ENCODE measurements at places on chromosomes 12 and 14.

GRCh38 chr12:52818388-52818787, 4.5 kb upstream of the KRT4 start:
- DNase-seq = no peak

DNA sequence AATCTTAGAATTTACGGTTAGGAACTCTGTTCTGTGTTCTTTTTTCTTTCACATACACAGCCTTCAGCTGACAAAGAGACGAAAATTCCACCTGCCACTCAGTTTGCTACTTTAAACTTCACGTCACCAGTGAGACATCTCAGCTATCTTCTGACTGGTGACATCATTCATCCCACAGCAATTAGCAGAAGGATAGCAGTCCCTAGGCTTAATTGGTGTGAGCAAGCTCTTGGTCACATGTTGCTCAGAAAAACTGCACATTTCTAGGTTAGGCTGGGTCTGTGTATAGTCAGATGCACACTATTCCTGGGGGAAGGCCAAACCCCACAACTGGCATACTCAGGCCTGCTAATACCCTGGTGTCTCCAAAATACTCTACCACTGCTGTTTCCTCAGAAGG, 23.9 kb downstream of the SLC7A7 start:
- no peak for DNase-seq

- DNase-seq = no peak
Measured at GRCh38 chr14:30999038-30999773, 26.2 kb upstream of the AP4S1 start.

DNA sequence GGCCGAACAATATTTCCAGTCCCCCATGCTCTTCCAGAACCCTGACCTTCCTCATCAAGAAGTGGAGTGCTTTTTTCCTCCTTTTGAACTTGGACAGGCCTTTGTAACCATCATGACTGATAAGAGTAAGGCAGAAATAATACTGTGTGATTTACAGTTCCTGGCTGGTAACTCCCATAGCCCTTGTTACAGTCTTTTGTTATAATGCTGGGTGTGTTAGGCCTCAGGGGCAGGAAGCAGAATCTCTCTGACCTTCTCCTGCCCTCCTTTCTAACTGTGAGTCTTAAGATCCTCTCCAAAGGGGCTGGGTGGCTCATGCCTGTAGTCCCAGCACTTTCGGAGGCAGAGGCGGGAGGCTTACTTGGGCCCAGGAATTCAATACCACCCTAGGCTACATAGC, 59.5 kb downstream of the BCAT1 start:
- DNase-seq = no peak

DNA sequence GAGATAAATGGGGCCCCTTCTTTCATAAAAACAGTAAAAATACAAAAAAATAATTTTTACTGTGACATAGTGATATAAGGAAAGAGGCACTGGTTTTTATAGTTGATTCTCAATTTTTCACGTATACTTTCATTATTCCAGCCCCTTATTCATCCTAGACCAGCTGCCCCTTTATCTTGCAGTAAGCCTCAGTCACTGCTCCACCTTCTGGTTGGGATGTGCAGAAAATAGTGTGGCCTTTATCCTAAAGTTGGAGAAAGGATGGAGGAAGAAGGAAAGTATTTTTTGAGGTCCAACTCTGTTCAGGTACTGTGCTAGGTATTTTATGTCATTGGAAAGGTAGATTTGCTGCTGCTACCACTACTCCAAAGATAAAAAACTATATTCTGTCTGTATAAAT, 172.7 kb downstream of the ANO6 start:
- DNase-seq = no peak

DNA sequence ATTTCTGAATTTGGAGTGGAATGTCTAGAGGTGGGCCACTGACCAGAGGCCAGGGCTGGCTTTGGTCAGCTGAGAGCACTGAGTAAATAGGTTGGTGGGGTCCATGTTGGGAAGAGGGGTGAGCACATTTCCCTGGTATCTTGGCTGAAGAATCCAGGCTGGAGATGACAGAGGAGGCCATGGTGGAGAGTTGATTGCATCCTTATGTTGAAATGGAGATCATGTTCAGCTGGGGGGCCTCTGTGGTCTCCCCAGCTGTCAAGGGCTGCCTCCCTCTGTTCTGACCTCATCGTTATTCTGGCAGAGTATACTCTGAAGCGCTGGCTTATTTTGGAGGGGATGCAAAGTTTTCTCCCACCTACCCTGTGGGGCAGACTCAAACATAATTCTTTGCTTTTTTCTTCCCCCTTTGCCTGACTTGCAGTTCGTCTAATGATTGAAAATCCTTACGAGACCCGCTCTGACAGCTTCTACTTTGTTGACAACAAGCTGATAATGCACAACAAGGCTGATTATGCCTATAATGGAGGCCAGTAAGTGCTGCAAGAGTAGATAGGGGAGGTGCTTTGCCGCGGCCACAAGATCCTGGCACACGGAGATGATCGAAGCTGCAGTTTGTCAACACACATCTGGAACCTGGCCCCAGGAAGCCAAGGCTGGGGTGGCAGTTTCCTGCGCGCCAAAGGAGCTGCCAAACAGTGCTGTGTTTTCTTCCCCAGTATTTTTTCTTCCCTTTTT, 6.0 kb upstream of the ACADS start:
- no peak for DNase-seq

DNA sequence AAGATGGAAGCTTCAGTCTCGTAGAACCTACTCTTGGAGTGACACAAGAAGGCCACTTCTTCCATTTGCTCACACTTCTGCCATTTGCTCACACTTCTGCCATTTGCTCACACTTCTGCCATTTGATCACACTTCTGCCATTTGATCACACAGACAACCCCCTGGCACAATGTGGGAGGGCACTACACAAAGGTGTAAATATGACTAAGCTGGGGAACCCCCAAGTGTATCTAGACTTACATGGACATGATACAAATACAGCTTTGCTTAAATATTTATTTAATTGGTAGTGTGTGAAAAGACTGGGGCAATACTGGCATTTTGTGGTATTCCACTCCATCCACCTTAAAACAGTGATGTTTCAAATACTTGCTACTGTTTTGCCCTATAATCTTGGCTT, 296.2 kb upstream of the PPFIA2 start:
- no peak for DNase-seq

DNA sequence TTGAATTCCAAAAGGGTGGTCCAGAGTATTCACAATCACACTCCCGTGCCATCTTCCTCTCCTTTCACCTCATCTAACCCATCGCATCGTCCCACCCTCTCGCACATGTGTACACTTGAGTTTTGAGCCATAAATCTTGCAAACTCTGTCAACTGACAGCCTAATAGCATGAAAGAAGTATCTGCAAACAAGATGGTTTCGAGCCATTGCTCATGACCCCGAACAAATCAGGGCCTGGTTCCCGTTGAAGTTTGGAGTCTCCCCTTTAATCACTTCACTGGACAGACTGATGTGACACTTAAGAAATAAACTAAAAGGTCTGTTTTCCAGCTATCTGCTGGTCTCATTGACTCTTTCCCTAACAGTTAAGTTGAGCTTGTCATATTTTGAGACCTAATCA, 223.6 kb upstream of the SOX5 start:
- no peak for DNase-seq
